Stimulated activated CD4-positive, alpha-beta T cell treated with anti-CD3 and anti-CD28 coated beads, Interleukin-2, amount 100 ng/mL, for 48 hours (primary cell): ENCODE measurements at places on chromosomes 5 and 9.

DNA sequence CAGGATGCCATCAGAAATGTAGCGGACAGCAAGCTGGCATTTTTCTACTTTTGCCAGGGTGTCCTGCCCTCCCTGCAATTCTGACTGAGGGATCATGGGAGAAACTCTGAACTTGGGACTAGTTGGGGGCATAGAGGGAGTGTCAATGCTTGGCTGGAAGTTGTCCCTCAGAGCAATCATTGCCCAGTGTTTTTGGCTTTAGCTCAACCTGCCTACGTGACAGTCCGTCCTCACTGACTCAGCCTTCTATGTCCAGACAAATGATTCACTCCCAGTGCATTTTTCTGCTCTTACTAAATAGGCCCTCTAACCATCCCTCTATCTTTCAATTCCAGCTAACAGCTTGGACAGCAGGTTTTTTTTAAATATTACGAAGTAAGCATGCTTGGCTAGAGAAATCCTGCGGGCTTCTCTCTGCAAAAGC lies 627.4 kb downstream of the TLR4 start:
- no peak for DNase-seq

GRCh38 chr5:121628783-121629182 lies 222.9 kb upstream of the FTMT start:
- DNase-seq = no peak

GRCh38 chr9:30015073-30015472 lies 2369.4 kb upstream of the ACO1 start:
- DNase-seq = no peak

DNA sequence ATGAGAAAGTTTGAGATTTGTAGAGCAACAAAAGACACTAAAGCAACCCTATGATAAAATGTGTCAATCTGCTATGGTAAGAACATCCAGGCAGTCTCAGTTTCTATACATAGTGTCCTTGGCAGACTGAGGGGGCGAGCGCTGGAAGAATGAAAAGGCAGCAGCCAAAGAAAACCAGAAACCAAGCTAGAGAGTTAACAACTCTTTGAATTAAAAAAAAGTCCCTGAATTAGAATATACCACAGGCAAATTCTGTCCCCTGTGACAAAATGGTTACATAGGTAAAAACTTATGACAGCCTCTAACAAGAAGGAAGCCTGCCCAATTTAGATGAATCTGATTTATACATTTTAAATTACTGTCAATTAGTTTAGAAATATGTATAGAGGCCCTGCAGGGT lies 106.7 kb downstream of the OXCT1 start:
- DNase-seq = no peak

- DNase-seq = no peak
These were observed 87.0 kb upstream of the BOD1 start for GRCh38 chr5:173703466-173703865.

- DNase-seq = peak; percentile 7
These were observed 137.7 kb downstream of the PRELID2 start for GRCh38 chr5:145697251-145697990.

DNA sequence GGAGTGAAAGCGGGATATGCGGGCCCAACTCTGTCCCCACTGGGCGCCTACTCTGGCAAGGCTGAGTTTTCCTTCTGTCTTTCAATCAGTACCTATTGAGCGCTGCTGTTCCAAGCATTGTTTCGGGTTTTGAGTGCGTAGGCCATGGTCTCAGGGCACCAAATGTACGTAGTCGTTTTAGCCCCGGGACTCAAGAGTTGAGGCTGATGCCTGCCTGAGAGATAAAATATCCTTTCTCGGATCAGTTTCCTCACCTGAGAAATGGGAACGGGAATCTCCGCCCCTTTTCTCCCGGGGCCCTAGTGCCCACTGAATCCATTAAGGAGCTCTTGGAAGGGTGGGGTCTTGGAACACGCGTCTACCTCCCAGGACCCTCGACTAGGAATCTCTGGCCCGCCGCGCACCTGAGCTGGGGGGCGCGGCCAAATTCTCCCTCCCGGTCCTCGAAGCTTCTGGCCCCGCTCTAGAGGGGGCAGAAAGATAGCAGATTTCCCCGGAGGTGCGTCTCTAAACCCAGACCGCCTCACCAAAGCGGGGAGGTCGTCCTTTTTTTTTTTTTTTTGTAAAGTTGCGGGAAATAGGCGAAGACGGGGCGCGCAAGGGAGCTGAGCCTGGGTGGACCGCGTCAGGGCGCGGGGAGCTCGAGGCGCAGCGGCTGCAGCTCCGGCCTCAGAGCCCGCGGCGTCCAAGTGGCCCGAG lies 494 bp upstream of the CXXC5 start:
- DNase-seq = no peak

DNA sequence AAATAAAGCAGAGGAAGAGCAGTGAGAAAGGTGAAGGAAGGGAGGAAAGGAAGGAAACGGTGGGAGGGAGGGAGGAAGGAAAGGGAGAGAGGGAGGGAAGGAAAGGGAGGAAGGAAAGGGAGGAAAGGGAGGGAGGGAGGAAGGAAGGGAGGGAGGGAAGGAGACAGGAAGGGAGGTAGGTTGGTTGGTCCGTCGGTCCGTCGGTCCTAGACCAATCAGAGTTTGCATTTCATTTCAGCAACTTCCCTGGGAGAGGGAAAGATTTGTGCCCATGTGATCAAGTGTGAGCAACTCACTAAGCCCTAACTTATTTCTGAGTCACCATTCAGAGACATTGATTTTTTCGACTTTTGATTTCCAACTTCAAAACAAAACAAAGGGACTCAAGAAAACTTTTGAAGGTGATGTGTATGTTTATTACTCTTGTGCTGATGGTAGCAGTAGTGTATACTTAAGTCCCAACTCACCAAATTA lies 18.8 kb downstream of the NANS start:
- no peak for DNase-seq

DNA sequence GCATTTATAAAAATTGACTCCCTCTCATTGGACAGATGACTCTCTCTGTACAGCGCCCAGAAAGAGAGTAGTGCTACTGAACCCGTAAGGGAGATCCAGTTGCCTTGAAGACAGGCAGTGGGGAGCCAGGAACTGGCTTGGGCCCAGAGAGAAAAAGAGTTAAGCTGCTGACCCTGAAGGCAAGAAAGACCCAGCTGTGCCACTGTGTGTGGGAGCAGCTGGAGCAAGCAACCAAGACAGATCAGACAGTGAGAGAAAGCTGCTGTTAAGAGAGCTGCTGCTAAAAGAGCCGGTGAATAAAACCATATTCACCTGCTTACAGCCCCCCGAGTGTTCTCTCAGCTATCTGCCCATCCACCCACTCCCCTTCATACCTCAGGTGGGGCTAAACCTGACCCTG lies 149.7 kb upstream of the ADAMTS16 start:
- no peak for DNase-seq

GRCh38 chr5:175922192-175922885 lies 45.8 kb downstream of the THOC3 start:
- no peak for DNase-seq

DNA sequence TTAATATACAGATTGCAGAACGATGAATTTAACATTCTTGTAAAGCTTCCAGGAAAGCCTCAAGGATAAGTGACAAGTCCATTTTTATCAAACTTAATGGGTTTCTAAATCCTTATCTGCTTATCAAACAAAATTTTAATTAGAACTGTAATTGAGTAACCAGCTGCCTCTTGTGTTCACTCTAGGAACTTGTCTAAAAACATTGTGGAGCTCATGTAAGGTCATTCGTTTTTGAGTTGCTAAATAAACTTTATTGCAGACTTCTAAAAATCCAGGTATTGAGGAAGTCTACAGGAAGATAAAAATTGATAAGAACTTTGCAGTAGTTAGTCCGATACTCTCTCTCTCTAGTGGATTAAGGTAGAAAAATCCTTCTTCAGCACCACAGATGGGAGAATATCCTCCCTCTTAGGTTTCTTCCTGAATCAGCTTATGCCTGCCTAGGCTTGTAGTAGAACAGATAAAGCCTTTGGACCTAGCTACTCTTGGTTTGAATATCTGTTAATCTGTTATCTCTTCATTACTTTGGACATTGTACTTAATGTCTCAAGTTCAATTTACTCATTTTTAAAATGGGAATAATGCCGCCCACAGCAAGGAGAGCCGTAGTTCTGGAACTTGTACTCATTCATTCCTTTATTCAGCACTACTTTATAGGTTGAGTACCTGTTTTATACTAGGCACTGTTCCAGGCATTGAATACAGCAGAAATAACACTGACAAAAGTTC lies 60.0 kb upstream of the DHFR start:
- DNase-seq = no peak

DNA sequence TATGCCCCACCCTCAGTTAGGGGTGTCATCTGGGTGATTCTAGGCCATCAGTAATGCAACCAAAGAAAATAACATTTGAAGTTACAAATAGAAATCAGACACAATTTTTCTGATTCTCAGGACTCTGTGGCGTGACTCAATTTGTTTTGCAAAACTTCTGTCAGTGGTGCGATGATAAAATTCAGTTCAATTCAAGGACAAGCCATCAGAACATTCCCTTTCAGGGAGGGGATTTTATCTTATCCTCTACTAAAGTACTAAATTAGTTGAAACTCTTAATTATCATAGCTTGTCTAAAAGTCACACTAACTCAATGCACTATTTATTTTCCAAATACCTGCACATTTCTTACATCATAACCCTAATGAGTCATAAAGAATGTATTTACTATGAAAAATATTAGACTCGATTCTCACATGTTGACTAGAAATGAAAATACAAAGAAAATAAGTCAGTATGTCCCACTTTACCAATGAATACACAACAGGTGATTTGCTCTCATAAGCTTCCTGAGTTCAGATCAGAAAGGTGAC lies 28.2 kb downstream of the HTR4 start:
- no peak for DNase-seq

DNA sequence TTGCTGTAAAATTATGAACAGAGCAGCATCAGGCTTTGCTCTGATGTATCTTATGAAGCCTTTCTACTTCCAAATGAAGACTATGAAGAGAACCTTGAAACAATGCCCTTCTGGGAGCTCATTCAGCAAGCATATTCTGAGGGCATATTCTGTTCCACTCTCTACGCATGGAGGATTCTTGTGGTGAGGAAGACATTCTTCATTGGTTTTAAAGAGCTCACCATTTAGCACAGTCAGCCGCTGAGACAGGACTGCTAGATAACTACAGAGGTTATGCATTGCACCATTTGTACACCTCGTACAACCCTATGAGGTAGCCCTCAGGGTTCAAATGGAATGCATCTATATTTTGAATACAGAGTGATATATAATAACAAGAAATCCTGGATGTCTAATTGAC lies 61.0 kb downstream of the INVS start:
- DNase-seq = no peak
